HuH-7 (cell line): ENCODE measurements at places on chromosomes 7 and 10.

DNA sequence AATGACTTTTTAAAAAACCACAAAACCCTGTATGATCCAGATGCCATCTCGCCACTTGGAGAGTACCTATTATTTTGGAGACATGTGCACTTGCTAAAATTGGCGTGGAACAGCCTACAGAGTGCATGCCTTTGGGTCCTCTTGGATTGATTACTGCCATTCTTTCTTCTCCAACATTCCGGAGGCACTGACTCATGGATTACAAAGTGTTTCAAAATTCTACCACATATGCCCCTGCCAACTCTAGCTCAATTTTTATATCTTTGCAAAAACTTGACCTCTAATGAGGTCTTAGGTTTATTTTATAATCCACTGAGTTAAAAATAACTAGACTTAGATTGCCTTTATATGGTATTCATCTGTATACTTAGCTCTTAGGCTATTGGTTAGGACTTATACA lies 55.8 kb upstream of the KIF5B start:
- no peak for DNase-seq

- no peak for DNase-seq
These were observed 34.4 kb downstream of the ASAH2 start for GRCh38 chr10:50216894-50217293.

- no peak for DNase-seq
These were observed 233.7 kb upstream of the PTN start for GRCh38 chr7:137577184-137577583.

DNA sequence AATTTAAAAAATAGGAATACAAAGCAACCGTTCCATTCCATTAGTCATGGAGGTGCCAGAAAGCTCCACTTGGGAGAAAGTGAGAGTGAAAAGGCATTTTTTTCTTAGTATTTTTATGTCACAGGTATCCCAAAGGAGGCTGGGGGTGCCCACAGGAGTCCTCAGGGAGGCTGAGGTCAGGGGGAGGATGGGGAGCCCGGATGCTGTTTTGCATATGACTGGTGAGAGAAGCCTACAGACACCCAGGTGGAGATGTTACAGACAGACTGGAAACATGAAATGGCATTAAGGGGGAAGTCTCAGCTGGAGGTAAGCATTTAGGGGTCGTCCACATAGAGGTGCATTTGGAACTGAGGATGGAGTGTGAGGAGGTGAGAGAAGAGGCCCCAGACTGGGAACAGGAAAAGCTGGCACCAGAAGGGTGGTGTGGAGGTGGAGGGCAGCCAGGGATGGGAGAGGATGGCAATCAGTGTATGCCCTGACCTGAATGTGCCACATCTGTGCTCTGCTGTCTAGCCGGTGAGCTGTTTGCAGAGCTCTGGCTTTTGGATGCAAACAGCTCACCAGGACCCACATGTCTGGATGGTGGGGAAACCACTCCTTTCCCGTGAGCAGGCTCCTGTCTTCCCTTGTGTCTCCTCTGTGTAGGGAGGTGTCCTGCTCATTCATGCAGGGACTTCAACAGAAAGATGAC lies 101.1 kb downstream of the RAMP3 start:
- DNase-seq: no peak

GRCh38 chr7:158317238-158318205 lies 270.1 kb downstream of the PTPRN2 start:
- DNase-seq: no peak

- no peak for DNase-seq
These were observed 448.7 kb upstream of the POM121L12 start for GRCh38 chr7:52586704-52587103.

DNA sequence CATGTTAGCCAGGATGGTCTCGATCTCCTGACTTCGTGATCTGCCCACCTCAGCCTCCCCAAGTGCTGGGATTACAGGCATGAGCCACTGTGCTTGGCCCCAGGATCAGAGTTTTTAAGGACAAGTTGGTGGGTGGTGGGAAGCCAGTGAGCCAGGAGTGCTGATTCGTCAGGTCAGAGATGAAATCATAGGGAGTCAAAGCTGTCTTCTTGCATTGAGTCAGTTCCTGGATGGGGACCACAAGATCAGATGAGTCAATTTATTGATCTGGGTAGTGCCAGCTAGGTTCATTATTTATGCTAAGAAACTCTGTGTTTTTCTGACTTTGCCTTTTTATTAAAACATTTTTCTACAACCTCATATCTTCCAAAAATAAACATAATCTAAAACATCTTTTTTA lies 423.8 kb downstream of the ARL4A start:
- no peak for DNase-seq
